Stimulated activated CD4-positive, alpha-beta T cell treated with anti-CD3 and anti-CD28 coated beads, TNF-alpha, amount 100 ng/mL, for 1 hour (primary cell): ENCODE measurements at places on chromosomes 16 and 17.

GRCh38 chr16:2597560-2597902 lies 59.7 kb downstream of the PDPK1 start:
- DNase-seq = no peak

DNA sequence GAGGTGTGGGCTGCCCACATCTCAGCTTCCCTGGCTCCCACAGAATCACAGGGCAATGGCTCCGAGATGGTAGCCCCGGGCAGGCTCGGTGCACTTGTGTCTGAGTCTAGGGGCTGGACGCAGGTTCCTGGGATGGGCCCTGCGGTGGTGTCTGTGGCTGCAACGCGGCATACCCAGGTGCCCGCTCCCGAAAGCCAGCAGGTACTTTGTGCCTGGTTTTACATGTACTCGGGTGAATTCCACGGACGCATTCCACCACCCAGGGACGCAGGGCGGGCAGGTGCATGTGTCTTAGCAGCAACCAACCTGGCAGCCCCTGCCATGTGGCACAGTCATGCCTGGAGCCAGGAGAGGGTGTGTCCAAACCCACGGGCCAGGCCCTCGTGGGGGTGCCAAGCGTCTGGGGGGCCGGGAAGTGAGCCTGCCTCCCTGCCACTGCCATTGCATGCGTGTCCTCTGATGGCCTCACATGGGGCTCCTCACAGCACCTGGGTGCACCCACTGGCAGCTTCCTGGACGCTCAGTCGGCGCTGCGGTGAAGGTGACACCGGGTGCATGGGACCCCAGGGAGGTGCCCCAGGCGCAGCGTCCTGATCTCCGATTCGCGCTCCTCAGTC lies 4.4 kb upstream of the TMEM204 start:
- DNase-seq = no peak

- no peak for DNase-seq
These were observed 155.4 kb downstream of the FOXL1 start for GRCh38 chr16:86733546-86734254.

DNA sequence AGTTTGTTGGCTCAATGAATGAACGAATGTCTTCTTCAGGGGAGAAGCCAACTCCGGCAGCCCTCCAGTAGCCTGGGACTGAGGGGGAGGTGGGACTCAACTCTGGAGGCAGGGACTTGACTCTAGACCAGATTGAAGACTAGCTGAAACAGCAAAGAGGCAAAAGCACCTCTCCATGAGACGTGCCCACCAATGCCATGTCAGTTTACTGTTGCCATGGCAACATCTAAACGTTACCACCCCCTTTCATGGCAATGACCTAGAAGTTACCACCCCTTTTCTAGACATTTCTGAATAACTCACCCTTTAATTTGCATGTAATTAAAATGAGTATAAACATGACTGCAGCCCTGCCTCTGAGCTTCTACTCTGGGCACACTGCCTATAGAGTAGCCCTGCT lies 91.8 kb downstream of the ASIC2 start:
- no peak for DNase-seq

GRCh38 chr17:80977172-80977571 lies 14.5 kb upstream of the CHMP6 start:
- no peak for DNase-seq

DNA sequence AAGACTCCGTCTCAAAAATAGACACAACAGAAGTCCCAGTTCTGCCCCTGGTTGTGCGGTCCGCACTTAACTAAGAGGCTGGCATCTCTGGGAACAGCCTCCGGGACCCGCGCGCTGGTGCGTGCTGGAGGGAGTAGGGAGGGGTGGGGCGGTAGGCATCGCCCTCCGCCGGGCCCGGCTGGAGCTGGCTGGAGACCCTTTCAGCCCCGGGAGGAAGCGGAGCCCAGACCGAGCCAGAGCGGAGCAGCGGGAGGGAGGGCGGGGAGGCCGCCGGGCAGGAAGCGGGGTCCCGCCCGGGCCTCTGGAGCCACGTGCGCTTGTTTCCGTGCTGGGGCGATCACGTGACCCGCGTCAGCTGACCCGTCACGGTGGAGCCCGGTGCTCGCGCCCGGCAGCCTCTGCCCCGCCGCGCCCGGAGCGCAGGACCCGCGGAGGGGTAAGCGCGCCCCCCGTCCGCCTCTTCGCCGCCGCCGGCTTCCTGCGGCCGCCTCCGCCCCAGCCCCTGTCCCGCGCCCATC lies at the start of gene WDR81:
TSS of gene WDR81 (plus strand) at position 354 of the 518 bp plus-strand sequence. CDS start 256 bp downstream, outside the sequence.
- peak; percentile 71 for DNase-seq

DNA sequence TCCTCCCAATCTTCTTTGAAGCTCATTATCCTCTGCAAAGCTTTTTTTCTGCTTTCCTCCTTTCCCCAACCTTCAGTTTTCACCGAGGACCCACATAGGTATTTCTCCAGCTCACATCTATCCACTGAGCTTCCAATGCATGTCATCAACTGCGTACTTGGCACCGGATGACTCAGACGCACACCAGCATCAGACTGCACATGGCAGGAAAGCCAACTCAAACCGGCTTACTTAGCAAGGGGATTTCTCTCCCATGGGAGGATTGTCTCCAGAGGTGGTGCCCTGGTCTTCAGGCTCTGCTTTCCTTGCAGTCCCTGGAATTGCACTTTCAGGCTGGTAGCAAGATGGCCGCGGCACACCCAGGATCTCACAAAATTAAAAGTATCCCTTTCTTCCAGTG lies 1.7 kb upstream of the AKTIP start:
- no peak for DNase-seq

- DNase-seq = peak; percentile 47
These were observed 51.6 kb downstream of the NT5M start for GRCh38 chr17:17354560-17355349.

DNA sequence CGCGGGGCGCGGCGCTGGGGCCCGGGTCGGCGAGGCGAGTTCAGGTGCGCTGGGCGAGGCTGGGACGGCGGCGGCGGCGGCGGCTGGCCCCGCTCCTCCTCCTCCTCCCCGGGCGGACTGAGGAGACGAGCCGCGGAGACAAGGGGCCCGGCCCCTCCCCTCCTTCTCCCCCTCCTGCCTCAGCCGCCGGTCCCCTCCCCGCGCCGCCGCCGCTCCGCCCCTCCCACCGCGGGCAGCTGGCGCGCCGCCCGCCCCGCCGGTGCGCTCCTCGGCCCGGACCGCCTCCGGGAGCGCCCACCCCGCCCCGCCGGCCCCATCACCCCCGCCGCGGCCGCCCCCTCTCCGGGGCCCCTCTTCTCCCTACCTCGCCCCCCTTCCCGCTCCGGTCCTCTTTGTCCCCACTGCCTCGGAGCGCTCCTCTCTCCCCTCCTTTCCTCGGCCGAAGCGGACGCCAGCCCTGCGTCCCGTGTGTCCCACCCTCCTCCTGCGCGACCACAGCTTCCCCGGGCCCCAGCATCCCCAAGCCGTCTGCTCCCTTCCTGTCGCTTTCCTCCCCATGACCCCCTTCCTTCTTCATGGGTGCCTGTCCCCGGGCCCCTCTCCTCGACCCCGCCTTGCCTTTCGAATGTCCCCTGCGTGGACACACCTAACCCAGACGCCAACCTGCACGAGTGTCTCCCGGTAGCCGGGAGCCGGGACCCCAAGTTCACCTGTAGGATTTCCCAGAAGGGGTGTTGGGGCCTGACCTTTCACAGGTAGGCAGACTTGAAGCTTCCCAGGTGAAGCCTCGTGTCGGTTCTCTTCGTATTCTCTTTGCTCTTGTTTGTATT lies at the start of gene TOX3:
TSS of gene TOX3 (minus strand) at position 140 of the 830 bp plus-strand sequence. CDS start 420 bp downstream, outside the sequence.
- DNase-seq = no peak

DNA sequence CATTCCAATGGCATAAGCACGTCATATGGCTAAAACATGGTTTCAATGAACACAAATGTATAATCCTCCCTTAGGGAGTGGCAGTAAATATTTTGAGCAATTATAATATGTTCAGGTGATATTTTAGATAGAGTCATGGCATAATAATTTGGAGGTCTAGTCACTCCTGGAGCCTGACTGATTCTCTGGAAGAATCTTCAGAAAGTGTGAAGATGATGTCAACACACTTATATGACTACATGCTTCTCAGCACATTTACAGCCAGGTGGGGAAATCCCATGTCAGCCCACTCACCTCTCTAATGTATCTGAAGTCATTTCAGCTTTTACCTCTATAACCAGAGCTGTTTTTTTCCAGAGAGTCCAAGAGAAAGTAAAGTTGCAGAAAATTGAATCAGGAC lies 474.8 kb downstream of the SHISA9 start:
- no peak for DNase-seq

DNA sequence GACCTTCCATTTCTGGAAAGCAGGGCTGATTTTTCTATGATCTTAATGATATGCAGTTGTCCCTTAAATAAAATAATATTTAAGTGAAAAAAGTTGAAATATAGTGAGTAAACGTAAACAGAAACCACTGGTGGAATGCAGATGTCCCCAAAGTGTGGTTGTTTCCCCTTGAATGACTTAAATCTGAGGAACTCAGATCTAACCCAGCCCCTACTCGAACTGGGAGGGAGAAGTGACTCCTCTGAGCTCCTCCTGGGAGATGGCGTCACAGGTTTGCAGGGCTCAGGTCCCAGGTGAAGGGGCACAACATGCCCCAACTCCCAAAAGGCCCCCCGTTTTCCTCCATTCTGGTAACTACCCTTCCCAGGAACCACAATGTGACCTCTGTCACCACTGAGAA lies 142.8 kb downstream of the IRF8 start:
- no peak for DNase-seq

DNA sequence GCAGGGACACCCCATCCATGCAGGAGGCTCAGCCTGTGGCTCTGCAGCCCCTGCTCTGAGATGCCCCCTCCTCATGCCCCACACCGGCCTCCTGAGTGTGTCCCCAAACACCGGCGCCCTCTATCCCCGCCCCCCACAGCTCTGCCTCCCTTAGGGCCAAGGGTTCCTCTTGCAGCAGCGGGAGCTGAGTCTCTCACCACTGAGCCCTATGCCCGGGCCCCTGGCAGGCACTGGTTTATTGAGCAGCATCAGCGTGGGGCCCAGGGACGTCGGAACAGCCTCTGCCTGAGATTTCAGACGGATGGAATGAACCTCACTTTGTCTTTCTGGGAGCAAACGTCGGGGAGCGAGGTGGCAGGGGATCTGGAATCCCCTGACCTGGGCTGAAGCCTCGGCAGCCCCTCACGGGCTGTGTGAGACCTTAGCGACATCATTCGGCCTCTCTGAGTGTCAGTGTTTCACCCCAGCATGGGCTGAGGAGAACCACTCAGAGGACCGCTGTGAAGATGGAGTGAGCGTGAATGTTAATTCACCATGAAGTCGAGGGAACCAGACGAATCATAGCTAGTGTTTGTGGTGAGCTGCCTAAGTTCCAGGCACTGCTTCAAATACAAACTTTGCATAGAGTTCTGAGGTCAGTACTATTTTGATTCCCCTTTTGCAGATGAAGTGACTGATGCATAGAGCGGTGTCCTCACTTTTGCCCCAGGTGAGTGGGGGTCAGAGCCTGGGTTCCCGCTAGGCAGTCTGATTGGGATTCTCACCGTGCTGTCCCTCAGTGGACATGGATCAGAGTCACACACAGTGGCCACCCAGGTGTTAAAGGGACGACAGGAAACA lies 5.3 kb upstream of the C16orf74 start:
- DNase-seq = no peak

DNA sequence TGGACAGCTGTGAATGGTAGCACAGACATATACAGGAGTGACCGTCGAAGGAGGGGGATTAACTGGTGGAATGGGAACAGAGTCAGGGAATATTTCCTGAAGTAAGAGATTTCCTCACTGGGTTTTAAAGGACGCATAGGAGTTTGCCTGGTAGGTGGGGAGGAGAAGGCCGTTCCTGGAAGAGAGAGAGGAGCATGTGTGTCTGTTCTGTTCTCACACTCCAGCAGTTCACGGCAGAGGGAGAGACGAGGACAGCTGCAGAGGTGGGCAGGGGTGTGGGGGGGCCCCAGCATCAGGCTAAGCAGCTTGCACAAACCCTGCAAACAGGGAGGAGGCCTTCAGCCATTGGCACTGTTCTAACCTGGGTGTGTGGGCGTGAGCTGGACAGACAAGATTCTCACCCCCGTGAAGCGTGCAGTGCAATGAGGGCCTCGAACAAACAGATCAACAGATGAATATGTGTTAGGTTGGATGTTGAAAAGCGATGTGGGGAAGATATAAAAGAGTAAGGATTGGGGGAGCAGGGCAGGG lies 85.3 kb upstream of the GSE1 start:
- no peak for DNase-seq
